ENCODE measurements at places on chromosomes 5 and 9. TPM values are rescaled to one million over a fixed set of nuclear protein-coding genes. Genes with fewer than 3 reads are reported as not detected.

- H3K27ac ChIP-seq, result no peak overlapping the region
- H3K4me1 ChIP-seq, result no peaks in the 10 kb centered on the region
- H3K36me3 ChIP-seq, result no peaks in the 10 kb centered on the region
- DNase-seq, result no peak
These were observed 880.9 kb upstream of the SEMA6A start for GRCh38 chr5:117455236-117456233.

DNA sequence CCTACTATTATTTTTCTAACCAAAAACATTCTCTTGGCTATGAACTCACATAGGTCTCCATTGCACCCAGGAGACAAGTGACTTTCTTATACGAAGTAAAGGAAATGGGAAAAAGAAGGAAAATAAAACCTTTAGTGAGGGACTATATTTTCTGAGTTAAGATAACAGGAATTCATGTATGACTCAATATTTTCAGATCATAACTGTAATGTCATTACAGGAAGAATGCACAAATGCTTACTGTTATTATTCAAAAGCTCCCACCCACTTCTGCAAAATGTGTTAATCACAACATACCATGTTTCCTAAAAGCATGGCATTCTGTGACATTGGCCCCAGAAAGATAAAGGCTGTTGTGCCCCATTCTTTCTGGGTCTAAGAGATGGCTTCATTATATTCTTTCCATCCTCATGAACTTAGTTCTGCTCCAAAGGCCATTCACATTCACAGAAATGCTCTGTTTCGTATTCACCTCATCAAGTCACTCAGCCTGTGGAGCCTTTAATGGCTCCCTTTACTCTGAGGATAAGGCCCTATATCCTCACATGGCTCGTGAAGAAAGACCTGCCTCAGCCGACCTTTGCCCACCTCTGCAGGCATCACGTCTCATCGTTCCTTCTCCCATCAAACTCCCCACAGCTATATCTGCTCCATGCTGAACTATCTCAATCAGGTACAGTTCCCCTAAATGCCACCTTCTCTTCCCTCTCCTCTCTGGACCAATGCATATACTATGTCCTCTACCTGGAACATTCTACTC, 77.0 kb downstream of the ABCA1 start:
- H3K27me3 ChIP-seq, result no peaks in the 10 kb centered on the region
- no peak overlapping the region for H3K27ac ChIP-seq

- no peak overlapping the region for H3K4me3 ChIP-seq
- no peaks in the 10 kb centered on the region for H3K4me1 ChIP-seq
- no peak overlapping the region for H3K27ac ChIP-seq
- peaks cover 2% of the 10 kb centered on the region for H3K27me3 ChIP-seq
These were observed 87.0 kb downstream of the WNK2 start for GRCh38 chr9:93270976-93271375.

- H3K27me3 ChIP-seq, result no peaks in the 10 kb centered on the region
- peak; percentile 18 for DNase-seq
- no peak overlapping the region for H3K27ac ChIP-seq
- H3K36me3 ChIP-seq, result peaks cover 2% of the 10 kb centered on the region
- no peak overlapping the region for H3K4me3 ChIP-seq
These were observed 10.2 kb downstream of the GLIS3 start for GRCh38 chr9:4289411-4290326.

- no peaks in the 10 kb centered on the region for H3K36me3 ChIP-seq
- H3K27ac ChIP-seq, result no peak overlapping the region
- H3K4me3 ChIP-seq, result no peak overlapping the region
- H3K4me1 ChIP-seq, result no peaks in the 10 kb centered on the region
- DNase-seq, result no peak
These were observed 553.3 kb upstream of the SGCD start for GRCh38 chr5:155773680-155774079.

- DNase-seq, result peak; percentile 18
- no peak overlapping the region for H3K4me3 ChIP-seq
- peak overlapping the region; percentile 73 for H3K27ac ChIP-seq
- H3K27me3 ChIP-seq, result no peaks in the 10 kb centered on the region
- H3K36me3 ChIP-seq, result no peaks in the 10 kb centered on the region
These were observed 126.4 kb upstream of the RAI14 start for GRCh38 chr5:34529581-34530331.

DNA sequence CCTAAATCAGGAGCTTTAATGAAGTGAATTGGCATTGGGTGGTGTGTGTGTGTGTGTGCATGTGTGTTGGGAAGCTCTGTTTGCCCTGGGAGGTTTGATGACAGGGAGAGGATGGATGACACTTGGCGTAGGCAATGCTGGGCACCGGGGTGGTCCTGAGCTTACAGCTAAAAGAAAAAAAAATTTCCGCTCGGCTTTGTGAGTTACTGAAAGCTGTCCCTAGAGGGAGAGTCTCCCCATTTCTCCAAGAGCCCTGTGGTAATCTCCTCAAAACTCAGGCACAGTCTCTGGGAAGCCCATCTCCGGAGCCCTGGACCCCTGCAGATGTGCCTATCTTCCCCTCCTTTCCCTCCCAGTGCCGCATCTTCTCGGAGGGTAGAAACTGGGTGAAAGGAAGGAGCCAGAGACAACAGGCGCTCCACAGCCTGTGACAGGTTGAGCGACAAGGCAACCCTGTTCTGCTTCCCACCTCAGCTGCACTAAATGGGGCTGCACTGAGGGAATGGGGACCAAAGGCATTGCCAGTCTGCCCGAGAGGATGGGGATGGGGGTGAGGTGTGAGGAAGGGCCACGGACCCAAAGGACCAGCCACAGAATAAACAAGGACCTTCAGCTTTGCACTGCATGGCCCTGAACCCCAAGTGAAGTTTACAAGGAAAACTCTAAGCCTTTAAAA, 35.8 kb upstream of the TIFAB start:
- H3K27me3 ChIP-seq, result peaks cover 63% of the 10 kb centered on the region
- no peak overlapping the region for H3K27ac ChIP-seq
- peaks cover 5% of the 10 kb centered on the region for H3K4me1 ChIP-seq
- H3K4me3 ChIP-seq, result no peak overlapping the region

DNA sequence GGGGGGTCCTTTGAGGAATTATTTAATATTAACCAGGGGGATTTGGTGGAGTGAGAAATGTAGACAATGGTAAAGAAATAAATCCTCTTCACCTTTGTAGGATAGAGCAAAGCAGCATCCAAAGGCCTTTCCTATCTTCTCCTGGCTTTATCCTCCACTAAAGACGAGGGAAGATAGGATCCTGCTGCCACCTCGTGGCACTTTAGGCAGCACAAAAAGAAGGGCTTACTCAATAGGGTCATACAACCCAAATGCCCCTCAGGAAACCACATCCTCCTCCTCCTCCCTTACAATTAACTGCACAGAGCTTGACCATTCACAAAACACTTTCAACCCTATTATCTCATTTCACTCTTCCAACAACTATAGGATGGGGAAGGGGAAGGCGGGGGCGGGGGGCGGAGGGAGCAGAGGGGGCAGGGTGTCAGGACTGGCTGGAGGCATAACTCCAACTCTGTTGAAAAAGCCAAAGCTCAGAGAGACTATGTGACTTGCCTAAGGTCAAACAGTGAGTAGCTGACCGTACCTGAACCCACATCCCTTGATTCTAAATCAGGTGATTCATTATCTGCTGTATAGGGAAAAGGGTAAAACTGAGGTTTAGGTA, 45.4 kb upstream of the MYOT start:
- peak; percentile 18 for DNase-seq
- no peaks in the 10 kb centered on the region for H3K36me3 ChIP-seq
- H3K4me1 ChIP-seq, result no peaks in the 10 kb centered on the region
- H3K27ac ChIP-seq, result no peak overlapping the region

PCDHA9 gene
- under 0.01 TPM for total RNA-seq

IFNA13 gene
- total RNA-seq, result not detected

ADAMTS19 gene
- total RNA-seq, result 0.28 TPM

All from IMR-90 (cell line).